ENCODE measurements at places on chromosomes 12 and 14.
A peak's percentile ranks its signal among the peaks of the same experiment; 100 is the strongest.

GRCh38 chr12:7879246-7879645 is 6.5 kb upstream of the SLC2A14 start:
- no peak for DNase-seq

DNA sequence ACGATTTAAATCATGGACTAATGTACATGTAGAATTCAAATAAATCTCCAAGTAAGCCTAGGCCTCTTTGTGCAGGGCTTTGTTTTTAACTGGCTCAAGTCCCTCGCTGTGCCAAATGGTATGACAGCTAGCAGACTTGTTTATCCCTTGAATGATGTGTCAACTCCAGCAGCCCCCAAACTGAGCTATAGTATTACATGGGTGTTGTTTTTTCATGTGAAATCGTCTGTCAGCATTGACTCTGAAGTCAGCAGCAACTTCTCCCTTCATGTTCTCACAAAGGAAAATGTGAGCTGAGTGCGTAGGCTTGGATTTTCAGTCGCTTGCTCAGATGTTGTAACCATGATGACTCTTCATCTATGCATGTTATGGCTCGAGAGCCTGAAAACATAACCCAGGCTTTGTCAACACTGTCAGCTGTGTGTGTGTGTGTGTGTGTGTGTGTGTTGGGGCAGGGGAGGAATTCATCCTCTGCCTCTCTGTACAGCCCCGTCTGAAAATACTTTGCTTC is 73.3 kb downstream of the PTHLH start:
- DNase-seq = no peak

- DNase-seq = no peak
Observed at GRCh38 chr12:105562199-105562971, 231.9 kb downstream of the C12orf75 start.

DNA sequence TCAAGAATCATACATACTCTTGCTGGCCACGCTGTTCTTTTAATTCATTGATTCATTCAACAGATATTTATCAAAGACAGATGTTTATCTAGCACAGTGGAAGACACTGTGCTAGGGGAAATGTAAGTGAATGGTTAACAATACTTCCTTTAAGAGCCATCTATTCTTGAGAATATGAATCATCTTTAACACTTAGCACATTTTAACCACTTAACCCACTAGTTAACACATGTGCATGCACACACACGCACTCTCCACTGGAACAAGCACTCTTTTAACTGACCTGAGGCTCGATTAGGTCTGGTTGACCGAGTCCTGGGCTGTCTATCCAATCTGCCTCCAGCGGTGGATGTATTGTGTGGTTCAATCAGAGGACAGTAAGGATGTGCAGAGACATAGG is 34.6 kb downstream of the LMNTD1 start:
- DNase-seq = no peak

GRCh38 chr12:128992550-128992949 is 139.3 kb downstream of the GLT1D1 start:
- no peak for DNase-seq

DNA sequence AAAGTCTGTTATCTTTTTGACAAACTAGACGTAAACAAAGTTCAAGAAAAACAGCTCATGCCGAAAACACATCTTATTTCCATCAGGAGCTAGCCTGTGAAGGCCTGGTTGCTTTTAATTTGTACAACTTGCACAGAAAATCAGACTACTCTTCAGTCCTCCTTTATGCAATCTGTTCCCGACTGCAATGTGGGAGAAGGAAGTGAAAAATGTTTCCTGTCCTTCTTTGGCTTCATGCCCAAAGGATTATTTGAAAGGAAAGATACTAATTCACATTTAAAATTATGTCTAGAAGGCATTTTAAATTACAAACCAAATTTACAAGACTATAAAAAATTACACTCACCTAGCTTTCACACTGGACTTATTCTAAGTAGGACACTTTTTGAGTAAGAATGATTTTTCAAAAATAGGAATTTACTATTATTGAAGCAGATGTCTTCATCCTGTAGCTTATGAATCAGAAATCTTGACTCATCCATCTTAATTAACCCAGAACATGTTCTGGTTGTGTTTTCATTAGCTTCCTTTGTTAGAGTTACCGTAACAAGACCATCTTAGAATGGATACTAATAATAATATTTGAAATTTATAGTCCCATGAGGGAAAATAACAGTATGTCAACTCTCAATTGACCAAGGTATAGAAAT is 272.6 kb downstream of the PRKD1 start:
- DNase-seq = peak; percentile 14

DNA sequence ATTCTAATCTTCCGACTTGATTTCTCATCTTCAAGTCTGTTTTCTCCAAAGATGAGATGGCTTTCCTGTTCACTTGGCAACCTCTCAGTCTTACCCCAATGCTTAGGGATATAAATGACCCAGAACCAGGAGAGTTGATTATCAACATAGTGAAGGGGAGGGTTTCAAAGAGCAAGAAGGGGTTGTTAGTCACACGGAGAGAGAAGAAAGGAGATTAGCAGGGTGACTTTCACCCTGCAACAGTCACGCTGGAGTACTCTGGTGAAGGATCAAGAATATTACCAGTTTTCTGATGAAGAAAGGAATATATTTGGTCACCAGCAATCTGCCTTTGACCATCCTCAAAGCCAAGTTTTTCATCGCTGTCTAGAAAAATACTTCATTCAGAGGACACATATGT is at the start of gene TMEM52B:
TSS of gene TMEM52B (plus strand) at position 212 of the 400 bp plus-strand sequence. CDS start 543 bp downstream, outside the sequence.
- DNase-seq = no peak

GRCh38 chr12:56339158-56339422 is 406 bp downstream of the IL23A start:
- DNase-seq = no peak

GRCh38 chr12:168763-169525 is 45.0 kb downstream of the SLC6A12 start:
- no peak for DNase-seq

GRCh38 chr12:4006743-4007142 is 133.5 kb upstream of the PARP11 start:
- DNase-seq = no peak

GRCh38 chr14:99380402-99380801 is 100.3 kb downstream of the SETD3 start:
- DNase-seq = no peak

DNA sequence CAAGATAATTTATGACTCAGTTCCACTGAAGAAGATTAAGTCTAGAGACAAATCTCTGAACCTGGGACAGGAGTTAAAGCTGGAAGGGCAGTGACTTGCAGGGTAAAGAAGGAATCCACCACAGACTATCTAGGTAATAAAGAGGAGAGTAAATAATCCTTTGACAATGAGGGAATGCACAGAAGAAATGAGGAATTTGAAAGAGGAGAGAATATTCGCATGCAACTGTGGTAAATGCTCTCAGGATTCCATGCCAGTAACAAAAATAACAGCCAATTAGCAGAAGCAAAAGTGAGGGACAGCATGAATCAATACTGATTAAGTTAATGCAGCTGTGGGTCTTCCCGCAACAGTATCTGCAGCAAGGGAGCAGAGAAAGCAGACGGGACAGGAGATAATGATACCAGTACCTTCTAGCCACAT is 77.0 kb downstream of the KITLG start:
- DNase-seq = no peak

DNA sequence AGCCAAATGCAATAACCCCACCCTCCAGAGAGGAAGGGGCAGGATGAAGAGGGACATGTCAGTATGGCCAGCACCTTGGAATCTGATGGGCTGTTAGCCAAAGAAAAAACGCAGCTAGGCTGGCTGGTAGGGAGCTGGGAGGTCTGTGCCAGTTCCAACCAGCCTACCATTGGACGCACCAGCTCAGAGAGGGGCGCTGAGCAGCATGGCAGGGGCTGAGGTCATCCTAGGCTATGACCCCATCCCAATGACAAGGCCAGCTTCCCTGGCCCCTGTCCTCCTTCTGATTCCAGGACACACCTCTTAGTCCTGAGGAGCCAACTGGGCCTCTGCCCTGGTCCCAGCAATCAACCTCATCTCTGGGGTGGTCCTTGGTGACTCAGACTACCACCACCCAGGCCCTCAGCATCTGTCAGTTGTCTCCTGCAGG is 12.2 kb downstream of the ACTN1 start:
- no peak for DNase-seq

GRCh38 chr12:25394025-25394424 is 143.3 kb upstream of the KRAS start:
- DNase-seq = no peak

DNA sequence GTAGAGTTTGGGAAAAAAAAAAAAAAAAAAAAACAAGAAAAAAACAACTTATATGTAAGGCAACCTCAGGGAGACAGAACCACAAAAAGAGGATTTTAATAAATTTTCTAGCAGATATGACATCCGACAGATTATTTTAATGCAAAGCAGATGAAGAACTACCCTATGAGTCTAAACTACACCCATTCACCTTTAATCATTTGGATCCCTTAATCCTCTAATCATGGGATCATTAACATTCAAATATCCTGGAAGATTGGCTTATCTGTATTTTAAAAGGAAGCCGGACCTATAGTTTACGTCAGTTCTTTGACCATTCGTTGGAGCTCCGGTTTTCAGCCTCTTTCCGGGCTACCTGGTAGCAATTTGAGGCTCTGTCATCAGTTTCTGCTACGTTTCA is at the start of gene DPPA3:
TSS of gene DPPA3 (plus strand) at position 301 of the 400 bp plus-strand sequence. CDS start 138 bp downstream, outside the sequence.
- DNase-seq = no peak

DNA sequence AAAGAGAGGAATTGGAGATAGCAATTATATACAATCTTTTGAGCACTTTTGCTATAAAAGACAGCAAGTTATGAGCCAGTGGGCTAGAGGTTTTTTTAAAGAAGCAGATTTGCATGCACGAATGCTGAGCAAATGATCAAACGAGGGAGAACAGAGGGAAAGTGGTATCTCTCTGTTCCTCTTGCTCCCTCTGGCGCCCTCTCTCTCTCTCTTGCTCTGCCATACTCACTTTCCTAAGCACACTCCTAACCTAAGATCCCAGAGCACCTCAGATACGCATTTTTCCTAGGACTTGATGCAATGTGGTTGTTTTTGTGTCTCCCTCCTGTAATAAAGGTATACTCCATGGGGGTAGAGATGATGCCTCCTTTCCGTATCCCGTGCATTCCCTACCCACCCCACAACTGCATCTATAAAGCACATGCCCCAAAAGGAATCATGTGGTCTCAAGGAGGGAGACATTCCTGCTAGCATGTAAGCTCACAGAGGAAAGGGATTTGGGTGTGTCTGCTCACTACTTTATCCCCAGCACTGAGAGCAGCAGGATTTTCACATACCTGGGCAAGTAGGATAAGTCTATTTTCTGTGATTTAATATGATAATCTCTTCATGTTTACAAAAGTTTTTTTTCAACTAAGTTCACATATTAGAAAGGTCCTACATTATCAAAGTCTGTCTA is 270.2 kb downstream of the SSPN start:
- no peak for DNase-seq

- no peak for DNase-seq
Observed at GRCh38 chr14:29993143-29993542, 65.5 kb upstream of the PRKD1 start.

DNA sequence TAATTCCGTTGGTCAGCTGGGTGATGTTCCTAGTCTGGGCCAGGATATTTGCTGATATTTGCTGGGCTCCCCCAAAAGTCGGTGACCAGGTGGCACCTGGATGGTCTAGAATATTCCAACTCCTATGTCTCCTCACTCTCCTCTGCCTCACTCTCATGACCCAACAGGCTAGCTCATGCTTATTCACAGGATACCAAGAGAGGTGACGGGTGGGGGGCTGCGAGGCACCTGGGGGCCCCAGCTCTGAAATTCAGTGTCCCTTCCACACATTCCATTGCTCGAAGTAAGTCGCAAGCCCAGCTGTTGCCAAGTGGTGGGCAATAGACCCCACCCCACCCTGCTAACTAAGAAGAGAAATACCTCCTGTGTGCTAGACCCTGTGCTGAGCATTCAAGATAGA is 67.7 kb downstream of the C14orf132 start:
- DNase-seq = no peak

GRCh38 chr12:128551266-128551665 is 272.5 kb downstream of the SLC15A4 start:
- DNase-seq = peak; percentile 13

DNA sequence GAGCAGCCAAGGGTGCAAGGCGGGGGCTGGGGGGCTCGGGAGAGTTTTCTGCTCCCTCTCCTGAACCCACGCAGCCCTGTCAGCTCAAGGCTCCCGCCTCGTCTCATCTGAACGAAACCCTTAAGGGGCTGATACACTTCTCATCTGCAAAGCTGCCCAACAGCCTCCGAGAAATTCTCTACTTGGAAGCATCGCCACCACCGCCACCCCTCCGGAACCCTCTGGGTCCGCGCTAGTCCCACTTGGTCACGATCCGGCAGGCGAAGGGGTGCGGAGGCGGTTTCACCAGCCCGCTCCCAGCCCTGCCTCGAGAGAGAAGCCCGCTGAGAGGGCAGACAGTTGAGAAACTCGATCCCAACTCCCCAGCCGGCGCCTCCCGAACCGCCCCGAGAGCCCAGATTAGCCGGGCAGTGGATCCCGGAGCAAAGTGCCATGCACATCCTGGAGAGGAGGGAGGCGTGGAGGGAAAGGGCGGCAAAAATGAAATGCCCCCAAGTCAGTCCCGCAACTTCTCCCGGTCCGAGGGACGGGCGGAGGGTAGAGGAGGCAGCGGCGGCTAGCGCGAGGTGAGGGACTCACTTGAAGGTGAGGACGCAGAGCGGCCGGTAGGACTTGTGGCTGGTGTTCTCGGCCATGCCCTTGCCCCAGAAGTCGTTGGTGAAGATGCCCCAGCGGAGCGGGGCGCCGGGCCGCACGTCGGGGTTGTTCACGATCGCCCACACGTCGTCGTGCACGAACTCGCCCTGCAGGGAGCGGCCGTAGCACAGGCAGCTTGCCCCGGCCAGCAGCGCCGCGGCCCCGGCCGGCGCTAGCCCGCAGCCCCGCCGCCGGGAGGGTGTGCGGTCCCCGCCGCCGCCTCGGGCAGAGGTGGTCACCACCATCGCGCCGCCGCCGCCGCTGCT is 620 bp downstream of the TMTC1 start:
- no peak for DNase-seq

DNA sequence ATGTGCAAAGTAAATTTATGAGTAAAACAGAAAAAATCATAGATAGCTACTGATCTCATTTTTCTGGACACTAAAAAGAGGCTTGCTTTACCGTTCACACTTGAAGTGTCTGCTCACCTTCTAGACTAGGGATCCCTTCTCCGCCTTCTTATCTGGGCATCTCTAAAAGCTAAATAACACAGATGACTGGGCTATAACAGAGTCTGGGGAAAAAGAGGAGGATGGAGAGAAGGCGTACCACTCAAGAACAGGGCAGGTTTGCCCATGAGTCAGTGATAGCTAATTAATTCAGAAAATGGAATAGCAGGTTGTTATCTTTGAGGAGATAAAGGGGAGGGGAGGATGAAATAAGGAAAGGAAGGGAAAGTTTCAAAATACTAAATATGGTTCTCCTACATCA is 185.3 kb downstream of the MED13L start:
- no peak for DNase-seq

- DNase-seq = no peak
Observed at GRCh38 chr12:42236017-42236416, 2.0 kb downstream of the YAF2 start.

DNA sequence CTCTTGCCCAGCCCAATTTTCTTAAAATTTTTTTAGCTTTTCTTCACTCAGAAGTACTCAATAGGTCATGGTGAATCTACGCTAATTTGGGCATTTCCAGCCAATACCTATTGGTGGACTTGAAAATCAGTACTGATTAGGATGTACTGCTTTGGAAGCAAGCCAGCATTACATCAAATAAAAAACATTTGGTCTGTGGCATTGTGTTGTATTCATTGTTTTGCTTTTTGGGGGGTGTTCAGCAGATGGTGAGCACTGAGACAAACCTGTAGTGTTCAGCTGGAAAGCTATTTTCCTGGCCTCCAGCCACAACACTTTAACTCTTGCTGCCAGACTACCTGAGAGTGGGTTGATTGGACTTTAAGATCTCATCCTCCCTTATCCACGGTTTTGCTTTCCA is 4.0 kb downstream of the MAPKAPK5 start:
- no peak for DNase-seq

All from hippocampal formation (tissue), 2 donors.